ENCODE measurements at places on chromosomes 2 and 18.
A peak's percentile ranks its signal among the peaks of the same experiment; 100 is the strongest.

DNA sequence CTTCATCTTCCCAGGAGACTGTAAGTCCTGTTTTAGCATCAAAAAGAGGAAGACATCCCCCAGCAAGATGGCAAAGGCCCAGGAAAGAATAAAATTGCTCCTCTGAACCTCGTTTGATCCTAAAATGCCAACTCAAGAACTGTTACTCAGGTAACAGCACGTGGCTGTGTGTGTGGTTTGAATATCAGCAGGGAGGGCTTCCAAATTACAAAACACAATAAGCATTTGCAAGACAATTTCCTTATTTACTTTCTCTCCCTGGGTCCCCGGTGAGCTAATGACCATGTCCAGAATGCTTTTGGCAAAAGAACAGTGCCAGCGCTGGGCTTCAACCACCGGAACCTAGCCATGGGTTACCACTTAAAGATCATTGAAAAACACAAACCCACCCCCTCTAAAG, 163.6 kb downstream of the C1D start:
- no peak for DNase-seq

DNA sequence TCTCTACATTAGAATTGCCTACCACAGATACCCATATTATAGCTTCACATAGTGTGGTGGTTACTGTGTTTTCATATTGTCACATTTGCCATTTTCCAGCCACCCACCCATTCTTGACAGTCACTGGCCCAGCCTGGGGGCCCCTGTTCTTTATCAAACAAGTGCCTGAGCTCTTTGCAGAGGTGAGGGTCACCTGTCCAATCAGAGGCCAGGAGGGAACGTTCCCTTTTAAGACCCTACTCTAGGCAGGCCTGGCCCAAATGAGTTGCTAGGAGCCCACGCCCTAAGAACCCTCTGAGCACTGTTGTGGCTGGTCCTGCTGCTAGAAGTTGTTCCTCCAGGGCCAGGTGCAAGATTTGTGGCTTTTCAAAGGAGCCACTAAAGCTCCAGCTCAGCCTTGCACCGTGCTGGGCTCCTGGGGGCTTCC, 5.2 kb downstream of the IL37 start:
- DNase-seq: no peak

DNA sequence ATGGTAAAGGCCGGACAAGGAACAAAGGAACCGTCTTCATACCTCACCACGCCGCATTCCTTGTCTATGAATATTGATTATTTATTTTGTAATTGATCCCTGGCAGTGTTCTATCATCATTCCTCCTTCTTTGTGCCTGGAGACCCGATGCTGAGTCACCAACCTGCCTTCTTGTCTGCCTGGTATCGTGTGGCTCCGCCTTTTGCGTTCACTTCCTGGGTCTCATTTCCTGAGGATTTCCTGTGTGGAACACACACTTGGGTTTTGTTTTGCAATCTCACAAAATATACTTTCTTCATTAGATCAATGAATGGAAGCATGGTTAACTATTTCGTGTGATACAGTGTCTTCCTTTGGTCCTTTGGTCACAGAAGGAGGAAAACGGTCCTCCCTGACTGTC, 95.5 kb upstream of the SNTG2 start:
- no peak for DNase-seq

DNA sequence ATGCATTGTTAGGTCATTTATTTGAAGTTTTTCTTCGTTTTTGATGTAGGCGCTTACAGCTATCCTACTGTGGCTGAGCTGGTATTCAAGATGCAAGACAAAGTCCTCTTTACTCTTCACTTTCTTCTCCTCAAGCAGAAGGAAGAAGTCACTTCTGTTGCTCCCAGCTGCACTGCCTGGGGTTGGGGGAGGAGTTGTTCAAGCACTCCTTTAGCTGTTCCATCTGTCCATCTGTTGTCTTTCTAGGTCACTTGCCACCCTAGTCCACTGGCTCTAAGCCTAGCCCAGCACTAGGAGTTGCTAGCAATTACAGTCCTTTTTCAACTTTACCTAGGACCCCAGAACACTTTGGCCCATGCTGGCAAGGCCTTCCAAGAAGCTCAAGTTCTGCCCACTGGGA, 200.6 kb upstream of the RBMS1 start:
- DNase-seq: no peak

DNA sequence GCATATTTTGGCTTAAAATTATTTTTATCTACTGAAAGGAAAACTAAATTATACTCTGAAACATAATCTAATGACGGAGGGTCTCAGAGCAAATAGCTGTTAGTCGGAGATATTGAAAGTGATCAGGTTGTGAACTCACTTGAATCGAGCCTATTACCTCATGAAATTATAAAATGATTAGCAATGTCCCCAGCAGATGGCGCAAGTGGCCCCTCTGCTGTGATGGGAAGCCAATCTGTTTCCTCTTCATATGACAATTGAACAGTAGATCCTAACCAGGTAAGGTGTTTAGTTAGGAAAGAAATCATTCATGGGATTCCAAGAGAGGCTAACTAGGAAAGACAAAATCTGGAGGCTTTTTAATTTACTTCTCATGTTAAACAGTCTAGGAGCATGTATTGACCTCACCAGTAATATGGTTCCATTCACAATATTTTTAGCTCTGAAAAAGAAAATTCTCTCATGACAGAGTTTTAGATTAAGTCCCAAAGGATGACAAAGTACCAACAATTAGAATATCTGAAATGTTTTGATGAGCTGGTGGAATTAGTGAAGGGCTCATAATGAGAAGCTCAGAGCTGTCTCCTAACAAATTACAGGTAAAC, 29.9 kb upstream of the MPPE1 start:
- peak; percentile 71 for DNase-seq

- peak; percentile 78 for DNase-seq
Measured at GRCh38 chr2:43133708-43134570, 92.5 kb downstream of the ZFP36L2 start.

DNA sequence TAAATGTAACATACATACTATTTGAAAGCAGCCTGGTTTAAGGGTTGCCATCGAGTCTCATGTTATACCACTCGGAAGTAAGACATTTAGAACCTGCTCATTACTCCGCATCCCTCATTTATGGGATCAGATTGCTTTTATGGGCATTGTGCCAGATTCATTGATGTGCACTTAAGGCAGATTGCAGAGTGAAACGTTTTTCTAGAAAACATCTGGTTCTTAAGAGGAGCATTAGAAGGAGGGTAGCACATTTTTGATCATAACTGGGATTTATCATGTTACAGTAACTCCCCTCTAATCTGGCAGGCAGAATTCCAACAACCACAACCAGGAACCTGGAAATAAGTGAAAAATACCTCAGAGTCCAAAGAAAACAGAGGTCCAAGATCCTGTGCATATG, 74.2 kb upstream of the GALNT3 start:
- no peak for DNase-seq

- DNase-seq: no peak
Measured at GRCh38 chr2:10258326-10258725, 44.4 kb upstream of the HPCAL1 start.

- DNase-seq: no peak
Measured at GRCh38 chr2:41723526-41723925, 324.3 kb upstream of the PKDCC start.
